Suprapubic skin (tissue), 4 donors: ENCODE measurements at places on chromosomes 1 and 21. TPM values are rescaled to one million over a fixed set of nuclear protein-coding genes. Genes with fewer than 3 reads are reported as not detected.
A peak's percentile ranks its signal among the peaks of the same experiment; 100 is the strongest.

GRCh38 chr1:10824821-10825540 lies 28.5 kb upstream of the CASZ1 start:
- H3K27me3 ChIP-seq = peaks cover 29% of the 10 kb centered on the region
- no peaks in the 10 kb centered on the region for H3K36me3 ChIP-seq
- H3K4me3 ChIP-seq = no peak overlapping the region
- no peak for DNase-seq
- H3K4me1 ChIP-seq = peaks cover 42% of the 10 kb centered on the region

GRCh38 chr1:236320671-236321070 lies 38.9 kb upstream of the ERO1B start:
- no peaks in the 10 kb centered on the region for H3K4me1 ChIP-seq

SPRR4 gene
- total RNA-seq = 18.8 TPM

- no peak overlapping the region for H3K4me3 ChIP-seq
- peaks cover 7% of the 10 kb centered on the region for H3K36me3 ChIP-seq
- H3K4me1 ChIP-seq = peaks cover 18% of the 10 kb centered on the region
- no peak overlapping the region for H3K27ac ChIP-seq
- DNase-seq = peak; percentile 60
Observed at GRCh38 chr21:44763451-44764318, 37.9 kb downstream of the UBE2G2 start.

GRCh38 chr21:36430841-36431240 lies 45.6 kb downstream of the CHAF1B start:
- H3K27me3 ChIP-seq = no peaks in the 10 kb centered on the region
- peaks cover 12% of the 10 kb centered on the region for H3K4me1 ChIP-seq
- H3K4me3 ChIP-seq = peak overlapping the region; percentile 33
- no peaks in the 10 kb centered on the region for H3K36me3 ChIP-seq
- DNase-seq = no peak

DNA sequence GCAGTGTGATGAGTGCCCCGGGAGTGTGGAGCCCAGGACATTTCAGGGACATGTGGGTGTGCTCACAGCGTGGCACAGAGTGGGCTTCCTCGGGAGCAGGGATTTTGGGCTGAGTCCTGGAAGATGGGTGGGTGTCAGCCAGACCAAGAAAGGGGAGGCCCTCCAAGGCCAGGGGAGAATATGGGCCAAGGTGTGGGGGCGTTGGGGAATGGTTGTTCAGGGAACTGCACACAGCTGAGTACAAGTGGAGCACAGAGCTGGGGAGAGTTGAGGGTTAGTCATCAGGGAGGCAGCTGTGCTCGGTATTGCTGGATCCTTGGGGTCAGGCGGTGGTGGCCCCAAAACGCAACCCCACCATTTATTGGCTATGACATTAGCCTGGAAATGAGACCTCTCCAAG lies 5.5 kb downstream of the POGK start:
- peaks cover 87% of the 10 kb centered on the region for H3K36me3 ChIP-seq
- H3K4me1 ChIP-seq = peaks cover 49% of the 10 kb centered on the region
- H3K4me3 ChIP-seq = no peak overlapping the region
- DNase-seq = no peak

CD2 gene
- 0.39 TPM for total RNA-seq

DNA sequence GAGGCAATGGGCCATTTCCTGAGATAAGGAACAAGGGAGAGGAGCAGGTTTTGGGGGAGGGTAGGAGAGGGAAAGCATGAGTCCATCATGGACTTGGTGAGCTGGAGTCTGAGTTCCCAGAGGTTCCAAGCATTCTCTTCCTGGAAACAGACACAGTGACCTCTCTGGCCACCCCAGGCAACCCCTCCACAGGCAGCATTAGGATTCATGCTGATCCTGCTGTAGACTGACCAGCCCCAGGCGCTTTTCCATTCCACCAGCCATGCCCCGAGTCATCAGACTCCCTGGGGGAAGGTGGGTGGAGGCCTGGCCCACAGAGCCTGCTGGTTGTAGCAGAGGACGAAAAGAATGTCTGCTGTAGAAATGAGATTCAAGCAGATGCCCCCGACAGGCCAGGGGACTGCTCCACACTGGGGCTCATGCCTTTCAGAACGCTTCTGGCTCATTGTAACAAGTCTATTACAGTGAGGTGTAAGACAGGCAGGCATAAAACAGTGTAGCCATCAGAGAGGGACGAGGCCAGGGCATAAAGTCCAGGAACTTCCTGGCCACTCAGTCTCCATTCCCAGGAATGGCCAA lies 52.2 kb downstream of the KCND3 start:
- no peak overlapping the region for H3K27ac ChIP-seq
- H3K4me1 ChIP-seq = no peaks in the 10 kb centered on the region
- H3K4me3 ChIP-seq = no peak overlapping the region
- no peaks in the 10 kb centered on the region for H3K36me3 ChIP-seq

DNA sequence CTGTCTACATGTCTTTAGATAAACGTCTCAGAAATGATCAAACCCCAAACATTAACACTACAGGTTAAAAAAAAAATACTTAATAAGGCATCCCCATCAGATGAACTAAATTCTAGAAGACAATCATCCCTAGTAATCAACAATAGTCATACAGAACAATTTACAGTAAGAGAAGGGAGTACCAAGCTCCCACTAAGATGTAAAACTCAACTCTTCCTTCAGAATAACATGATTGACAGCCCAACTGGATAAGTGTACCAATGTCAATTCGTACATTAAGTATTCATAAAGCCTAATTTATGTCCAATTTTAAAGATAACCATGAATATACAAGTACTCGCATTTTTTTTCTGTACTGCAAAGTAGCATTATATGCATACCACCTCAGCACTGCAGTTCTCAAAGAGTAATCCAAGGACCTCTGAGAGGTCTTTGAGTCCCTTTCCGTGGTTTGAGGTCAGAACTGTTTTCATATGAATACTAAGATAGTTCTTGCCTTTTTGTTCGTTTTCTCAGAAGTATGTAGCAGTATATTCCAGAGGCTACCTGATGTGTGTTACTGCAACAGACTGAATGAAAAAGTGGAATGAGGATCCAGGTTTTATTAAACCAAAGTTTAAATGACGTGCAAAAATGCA lies 6.6 kb downstream of the SCAF4 start:
- H3K4me1 ChIP-seq = peaks cover 44% of the 10 kb centered on the region
- no peak overlapping the region for H3K4me3 ChIP-seq
- H3K36me3 ChIP-seq = peaks cover 2% of the 10 kb centered on the region
- no peaks in the 10 kb centered on the region for H3K27me3 ChIP-seq
- H3K27ac ChIP-seq = no peak overlapping the region

GRCh38 chr1:230332575-230333066 lies 93.5 kb downstream of the PGBD5 start:
- H3K4me1 ChIP-seq = no peaks in the 10 kb centered on the region
- H3K4me3 ChIP-seq = no peak overlapping the region
- no peaks in the 10 kb centered on the region for H3K36me3 ChIP-seq
- peaks cover 9% of the 10 kb centered on the region for H3K27me3 ChIP-seq
- no peak for DNase-seq

DNA sequence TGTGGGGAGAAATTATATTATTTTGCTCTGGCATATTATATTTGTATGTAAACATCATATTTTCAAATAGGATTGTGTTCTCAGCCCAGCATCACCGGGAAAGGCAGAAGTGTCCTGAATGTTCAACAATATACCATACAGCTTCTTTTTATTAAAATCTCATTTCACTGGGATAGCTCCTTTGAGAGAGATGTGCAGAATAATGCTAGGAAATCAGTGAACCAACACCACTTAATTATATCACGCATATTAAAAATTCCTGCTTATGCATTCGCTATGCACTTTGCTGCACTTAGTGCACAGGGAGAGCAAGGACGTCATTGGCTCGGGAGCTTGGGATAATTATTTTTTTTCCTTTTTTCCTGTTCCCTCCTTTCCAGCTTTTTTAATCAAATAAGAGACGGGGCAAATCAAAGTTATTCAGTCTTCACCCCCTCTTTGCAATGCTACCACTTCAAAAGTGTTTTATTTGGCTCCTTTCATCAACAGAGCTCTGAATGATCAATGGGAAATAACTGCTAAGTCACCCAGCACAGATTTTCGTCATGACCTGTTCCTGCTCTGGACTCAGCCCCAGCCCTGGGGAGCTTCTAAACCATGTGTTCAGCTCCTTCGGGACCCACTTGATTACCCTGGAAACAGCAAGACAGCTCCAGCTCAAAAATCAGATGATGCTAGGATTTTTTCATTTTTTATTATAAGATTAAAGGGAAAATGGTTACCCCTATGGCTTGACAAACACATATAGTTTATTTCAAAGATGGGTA lies 165.5 kb upstream of the DUSP10 start:
- no peak for DNase-seq
- no peaks in the 10 kb centered on the region for H3K36me3 ChIP-seq
- H3K4me3 ChIP-seq = no peak overlapping the region
- no peaks in the 10 kb centered on the region for H3K4me1 ChIP-seq
- no peak overlapping the region for H3K27ac ChIP-seq

IL10 gene
- 1.0 TPM for total RNA-seq

APCS gene
- total RNA-seq = not detected

DNA sequence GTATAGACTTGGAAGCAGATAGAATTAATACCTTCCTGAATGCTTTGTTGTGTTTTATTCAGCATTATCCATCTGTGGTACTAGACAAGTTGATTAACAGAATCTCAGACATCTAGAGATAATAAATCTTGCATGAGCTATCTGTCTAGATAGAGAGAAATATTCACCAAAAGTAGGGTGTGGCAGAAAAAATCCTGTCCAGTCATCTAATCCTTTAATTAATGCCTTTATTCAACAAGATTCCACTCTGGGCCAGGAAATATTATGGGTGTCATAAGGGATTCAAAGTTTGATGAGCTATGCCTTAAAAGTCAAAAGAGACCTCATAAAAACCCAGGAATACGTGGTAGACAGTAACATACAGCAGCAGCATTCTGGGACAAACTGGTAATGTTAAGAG lies 601.2 kb downstream of the LMO4 start:
- peaks cover 3% of the 10 kb centered on the region for H3K4me1 ChIP-seq
- H3K4me3 ChIP-seq = no peak overlapping the region
- H3K27me3 ChIP-seq = no peaks in the 10 kb centered on the region
- no peak for DNase-seq
- H3K27ac ChIP-seq = no peak overlapping the region
- H3K36me3 ChIP-seq = no peaks in the 10 kb centered on the region

DNA sequence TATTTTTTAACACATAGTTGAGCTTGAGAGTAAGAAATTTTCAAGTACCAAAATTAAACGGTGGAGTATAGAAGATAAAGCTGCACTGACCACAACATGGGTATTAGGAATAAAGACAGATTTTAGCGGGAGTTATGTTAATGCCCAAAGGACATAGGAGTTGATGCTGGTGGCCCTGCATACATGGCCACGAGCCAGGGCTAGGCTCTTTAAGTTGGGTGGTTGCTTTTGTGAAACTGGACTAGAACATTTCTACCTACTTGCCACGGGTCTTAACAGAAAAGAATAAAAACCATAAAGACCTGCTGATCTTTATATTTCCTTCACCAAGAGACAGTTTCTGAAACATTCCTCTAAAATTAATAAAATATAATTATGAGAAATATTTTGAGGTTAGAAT lies 14.9 kb downstream of the EDEM3 start:
- no peaks in the 10 kb centered on the region for H3K27me3 ChIP-seq
- H3K36me3 ChIP-seq = peaks cover 18% of the 10 kb centered on the region
- no peak overlapping the region for H3K27ac ChIP-seq
- DNase-seq = no peak

SEMA4A gene
- 53.5 TPM for total RNA-seq

RCC1 gene
- 21.3 TPM for total RNA-seq

ZMYND12 gene
- total RNA-seq = 3.0 TPM

OR2AK2 gene
- total RNA-seq = not detected

DNA sequence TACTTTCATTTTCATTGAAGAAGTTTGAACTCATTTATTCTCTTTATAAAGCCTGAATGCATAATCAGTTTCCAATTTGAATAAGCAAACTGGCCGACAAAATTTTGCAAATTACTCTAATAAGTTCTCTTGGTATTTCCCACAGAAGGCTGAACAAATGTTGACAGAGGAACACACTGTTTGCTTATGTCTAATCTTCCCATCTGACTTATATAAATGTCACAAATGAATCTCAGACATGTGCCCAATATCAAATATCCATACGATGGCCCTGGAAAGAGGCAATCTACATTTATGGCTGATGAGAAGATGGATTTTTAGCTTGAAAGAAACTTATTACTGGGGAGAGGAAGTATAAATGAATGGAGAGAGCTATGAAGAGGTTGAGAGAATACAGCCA lies 380.6 kb upstream of the ZRANB2 start:
- H3K4me1 ChIP-seq = peaks cover 2% of the 10 kb centered on the region
- no peaks in the 10 kb centered on the region for H3K36me3 ChIP-seq
- H3K27ac ChIP-seq = no peak overlapping the region

SH3D21 gene
- total RNA-seq = 26.6 TPM

- no peaks in the 10 kb centered on the region for H3K27me3 ChIP-seq
- H3K27ac ChIP-seq = peak overlapping the region; percentile 67
- DNase-seq = no peak
- H3K4me3 ChIP-seq = no peak overlapping the region
Observed at GRCh38 chr1:150553392-150554085, 4.3 kb downstream of the ADAMTSL4 start.

DNA sequence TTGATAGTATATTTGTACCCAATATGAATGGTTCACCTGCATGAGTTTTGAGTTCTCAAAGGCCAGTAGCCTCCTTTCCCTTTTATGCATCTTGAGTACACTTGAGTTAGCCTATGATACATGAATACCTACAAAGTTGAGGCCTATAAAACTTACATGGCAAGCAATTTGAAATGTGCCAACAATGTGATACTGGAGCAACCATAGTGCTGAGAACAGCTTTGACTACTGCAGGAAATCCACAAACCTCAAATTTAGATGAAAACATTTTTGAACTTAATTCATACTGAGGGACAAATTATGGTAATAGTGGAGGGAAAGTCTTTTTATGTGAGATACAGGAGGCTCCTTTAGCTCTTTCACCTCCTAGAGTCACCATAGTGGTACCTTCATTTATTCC lies 37.4 kb downstream of the LEPR start:
- H3K4me3 ChIP-seq = no peak overlapping the region
- H3K27me3 ChIP-seq = no peaks in the 10 kb centered on the region
- no peaks in the 10 kb centered on the region for H3K36me3 ChIP-seq
- no peaks in the 10 kb centered on the region for H3K4me1 ChIP-seq

DNA sequence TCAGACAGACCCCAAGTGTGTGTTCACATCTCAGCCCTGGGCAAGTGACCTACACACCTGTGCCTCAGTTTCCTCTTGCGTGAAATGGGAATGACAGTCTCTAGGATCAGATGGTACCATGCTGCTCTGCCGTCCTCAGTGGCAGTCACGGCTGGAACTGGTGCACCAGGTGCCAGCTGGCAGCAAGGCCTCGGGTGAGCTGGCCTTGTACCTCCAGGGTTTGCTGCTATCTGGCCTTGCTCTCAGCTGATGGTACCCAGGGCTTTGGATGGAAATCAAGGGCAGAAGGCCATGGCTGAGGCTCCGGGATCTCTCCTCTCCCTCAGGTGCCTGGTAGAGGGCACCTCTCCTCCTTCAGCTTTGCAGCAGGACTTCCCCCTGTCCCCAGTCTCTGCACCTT lies 21.3 kb downstream of the TMEM201 start:
- no peak overlapping the region for H3K27ac ChIP-seq
- H3K36me3 ChIP-seq = peaks cover 79% of the 10 kb centered on the region
- no peaks in the 10 kb centered on the region for H3K4me1 ChIP-seq
- no peak for DNase-seq
- H3K27me3 ChIP-seq = no peaks in the 10 kb centered on the region
